Keratinocyte (primary cell): ENCODE measurements at places on chromosomes 16 and 17.

GRCh38 chr16:23274968-23275367 lies 27.1 kb upstream of the SCNN1B start:
- DNase-seq: no peak

- no peak for DNase-seq
Observed at GRCh38 chr17:75979705-75980187, 706 bp downstream of the TEN1 start.

GRCh38 chr17:40633871-40634270 lies 13.7 kb downstream of the SMARCE1 start:
- DNase-seq: no peak

DNA sequence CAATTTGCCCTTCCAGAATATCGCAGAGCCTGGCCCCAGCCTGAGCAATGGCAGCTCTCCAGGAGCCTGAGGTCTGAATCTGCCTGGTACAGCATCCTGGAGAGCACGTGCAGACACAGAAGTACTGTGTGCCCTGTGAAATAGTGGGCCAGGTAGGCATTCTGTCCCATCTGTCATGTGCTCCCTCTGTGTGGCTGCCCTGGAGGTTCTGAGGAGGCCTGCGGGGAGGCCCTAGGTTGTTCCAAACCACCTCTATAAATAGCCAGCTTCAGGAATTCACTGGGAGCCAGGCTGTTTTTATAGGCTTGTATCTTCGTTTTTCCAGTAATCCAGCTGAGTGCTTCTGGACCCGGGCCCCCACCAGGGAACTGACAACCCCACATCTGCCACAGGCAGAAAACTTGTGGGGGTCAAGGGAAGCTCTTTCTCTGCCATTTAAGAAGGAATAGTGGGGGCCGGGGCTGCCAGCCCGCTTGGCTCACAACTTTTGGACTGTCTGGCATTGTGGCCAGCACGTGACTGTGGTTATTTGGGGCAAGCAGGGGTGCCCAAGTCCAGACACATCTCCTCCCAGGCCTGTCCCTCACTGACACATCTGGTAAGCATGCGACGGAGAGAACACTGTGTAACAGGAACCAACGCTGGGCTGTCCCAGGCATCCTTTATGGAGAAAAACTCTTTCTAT lies 356.3 kb upstream of the TNRC6C start:
- no peak for DNase-seq

- peak; percentile 97 for DNase-seq
Observed at GRCh38 chr16:81531419-81531821, 86.8 kb downstream of the CMIP start.

DNA sequence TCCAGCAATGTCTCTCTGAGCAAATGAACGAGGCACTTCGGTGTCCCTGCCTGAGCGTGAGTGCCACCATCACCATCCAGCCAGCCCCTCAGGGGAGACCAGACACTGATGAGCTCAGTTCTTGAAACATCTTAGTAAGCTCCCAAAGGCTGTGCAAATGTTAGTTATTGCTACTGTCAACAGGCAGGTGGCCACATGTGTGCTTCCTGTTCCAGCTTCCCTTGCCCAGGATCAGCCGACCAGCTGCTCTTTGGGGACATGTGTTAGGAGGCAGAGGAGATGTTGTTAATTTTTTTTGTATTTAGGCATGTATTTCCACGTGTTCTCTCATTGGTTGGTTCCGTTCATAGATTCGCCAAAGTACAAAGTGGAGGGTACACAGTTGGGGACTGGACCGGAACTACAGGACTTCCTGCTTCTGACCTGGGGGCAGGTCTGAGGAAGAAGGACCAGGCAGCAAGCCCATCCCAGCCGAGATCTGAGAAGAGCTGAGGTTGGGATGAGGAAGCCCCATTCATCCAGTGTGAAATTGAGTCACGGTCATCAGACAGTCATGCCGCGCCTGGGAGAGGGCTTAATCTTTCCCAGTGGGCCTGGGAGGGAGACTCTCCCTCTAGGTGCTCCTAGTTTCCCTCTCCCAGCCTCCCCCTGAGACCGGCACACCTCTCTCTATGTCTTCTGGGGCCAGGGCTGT lies 3.8 kb downstream of the TTYH2 start:
- no peak for DNase-seq

- peak; percentile 65 for DNase-seq
Observed at GRCh38 chr17:49193513-49194296, 16.7 kb downstream of the GNGT2 start.

GRCh38 chr17:64063766-64064224 lies 43.4 kb upstream of the ICAM2 start:
- DNase-seq: no peak

GRCh38 chr16:11273721-11274324 lies 394 bp upstream of the PRM3 start:
- no peak for DNase-seq

DNA sequence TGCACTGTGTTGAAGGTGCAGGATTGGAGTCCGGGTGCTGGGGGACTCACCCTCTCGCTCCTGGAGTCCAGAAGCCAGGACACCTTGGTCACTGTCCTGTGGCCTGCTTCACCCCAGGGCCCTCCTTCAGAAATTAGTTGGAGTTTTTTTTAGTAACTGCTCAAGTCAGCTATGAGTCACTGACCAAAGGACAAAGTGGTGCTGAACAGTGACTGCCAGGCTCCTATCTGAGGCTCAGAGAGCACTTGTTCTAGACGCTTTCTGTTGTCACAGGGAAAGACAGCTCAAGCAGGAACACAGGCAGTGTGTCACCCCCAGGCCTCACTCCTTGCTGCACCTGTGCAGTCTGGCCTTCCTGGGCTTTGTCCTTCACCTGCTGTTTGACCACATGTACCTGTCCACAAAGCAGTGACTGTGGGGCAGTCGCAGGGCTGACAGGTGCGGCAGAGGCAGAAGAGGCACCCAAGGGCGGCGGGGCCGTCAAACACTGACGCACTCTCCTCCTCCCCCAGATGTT lies 4.1 kb upstream of the FAAP100 start:
- DNase-seq: no peak

DNA sequence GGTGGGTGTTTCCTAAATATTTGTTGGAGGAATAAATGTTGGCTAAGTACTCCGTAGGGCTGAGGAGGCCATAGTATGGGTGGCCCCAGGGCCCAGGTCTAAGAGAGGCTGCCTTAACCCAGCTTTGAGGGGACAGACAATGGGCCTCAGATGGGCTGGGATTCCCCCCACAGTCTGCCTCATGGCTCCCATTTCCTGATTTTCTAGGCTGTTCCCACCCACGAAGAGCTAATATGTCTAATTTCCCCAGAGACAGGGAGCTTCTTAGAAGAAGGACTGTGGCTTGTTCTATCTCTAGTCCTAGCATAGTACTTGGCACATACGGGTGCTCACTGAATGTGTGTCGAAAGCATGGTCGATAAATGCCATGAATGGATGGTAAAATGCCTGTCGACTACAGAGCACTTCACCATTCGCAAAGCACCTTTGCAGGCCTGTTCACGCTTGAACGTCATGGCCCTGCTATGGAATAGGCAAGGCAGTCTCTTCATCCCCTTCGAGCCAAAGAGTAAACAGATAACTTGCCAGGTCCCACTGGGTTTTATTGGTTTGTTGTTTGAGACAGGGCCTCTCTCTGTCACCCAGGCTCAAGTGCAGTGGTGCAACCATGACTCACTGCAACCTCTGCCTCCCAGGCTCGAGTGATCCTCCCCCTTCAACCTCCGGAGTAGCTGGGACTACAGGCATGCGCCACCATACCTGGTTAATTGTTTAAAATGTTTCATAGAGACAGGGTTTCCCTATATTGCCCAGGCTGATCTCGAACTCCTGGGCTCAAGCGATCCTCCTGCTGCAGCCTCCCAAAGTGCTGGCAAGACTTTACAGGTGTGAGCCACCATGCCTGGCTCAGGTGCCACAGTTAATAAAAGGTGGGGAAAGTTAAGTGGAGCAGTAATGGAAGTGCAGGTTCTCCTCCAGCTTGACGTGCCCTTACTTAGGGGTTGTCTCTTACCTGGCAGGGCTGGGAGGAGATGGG lies 9.7 kb downstream of the CHAD start:
- no peak for DNase-seq

- no peak for DNase-seq
Observed at GRCh38 chr17:17494870-17495535, 1.2 kb downstream of the RASD1 start.

- no peak for DNase-seq
Observed at GRCh38 chr17:42493319-42493718, 34.6 kb downstream of the ATP6V0A1 start.

GRCh38 chr17:45291171-45291805 lies 25.5 kb downstream of the MAP3K14 start:
- no peak for DNase-seq

GRCh38 chr17:50579399-50579798 lies 18.9 kb downstream of the CACNA1G start:
- no peak for DNase-seq

DNA sequence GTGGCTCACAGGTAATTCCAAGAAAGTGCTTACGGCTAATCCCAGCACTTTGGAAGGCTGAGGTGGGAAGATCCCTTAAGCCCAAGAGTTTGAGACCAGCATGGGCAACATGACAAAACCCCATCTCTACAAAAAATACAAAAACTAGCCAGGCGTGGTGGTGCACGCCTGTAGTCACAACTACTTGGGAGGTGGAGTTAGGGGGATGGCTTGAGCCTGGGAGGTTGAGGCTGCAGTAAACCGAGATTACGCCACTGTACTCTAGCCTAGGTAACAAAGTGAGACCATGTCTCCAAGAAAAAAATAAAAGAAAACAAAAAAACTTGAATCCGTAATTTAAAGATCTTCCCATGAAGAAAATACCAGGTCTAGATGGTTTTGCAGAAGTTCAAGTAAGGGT lies 5.0 kb downstream of the ICAM2 start:
- no peak for DNase-seq

DNA sequence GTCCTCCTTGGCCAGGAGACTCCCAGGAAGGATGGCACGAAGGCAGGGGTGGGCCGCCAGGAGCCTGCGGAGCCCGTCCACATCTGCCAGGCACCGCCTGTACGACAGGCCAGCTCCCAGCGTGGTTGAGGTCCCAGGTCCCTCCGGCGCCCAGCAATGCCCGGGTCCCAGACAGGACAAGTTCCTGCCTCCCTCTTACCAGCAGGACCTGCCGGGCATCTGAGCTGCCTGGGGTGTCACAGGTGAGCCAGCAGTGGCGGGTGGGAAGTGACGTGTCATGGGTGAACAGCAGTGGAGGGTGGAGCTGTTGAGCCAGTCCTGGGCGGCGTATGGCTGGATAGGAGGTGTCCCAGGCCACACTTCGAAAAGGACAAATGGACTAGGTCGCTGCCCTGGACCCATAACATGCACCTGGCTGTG lies 15.7 kb upstream of the BAHCC1 start:
- peak; percentile 50 for DNase-seq

DNA sequence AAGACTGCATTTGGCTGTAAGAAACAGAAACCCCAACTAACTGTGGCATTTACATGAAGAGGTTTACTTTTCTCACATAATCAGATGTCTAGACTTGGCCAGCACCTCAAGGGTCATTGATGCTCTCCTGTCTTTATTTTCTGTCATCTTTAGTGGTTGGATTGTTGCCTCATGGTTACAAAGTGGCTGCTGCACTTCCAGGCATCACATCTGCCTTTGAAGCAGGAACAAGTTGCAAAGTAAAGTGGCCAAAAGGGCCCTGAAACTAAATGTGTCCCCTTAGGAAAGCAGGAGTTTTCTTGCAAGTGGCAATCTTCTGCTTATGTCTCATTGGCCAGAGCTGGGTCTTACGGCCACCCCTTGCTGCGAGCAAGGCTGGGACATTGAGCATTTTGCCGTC lies 26.5 kb upstream of the STH start:
- no peak for DNase-seq

GRCh38 chr17:47735536-47736011 lies 2.5 kb downstream of the TBX21 start:
- no peak for DNase-seq

GRCh38 chr16:48300391-48300856 lies 53.1 kb upstream of the ABCC11 start:
- DNase-seq: no peak

GRCh38 chr16:54936201-54936978 lies 5.7 kb downstream of the IRX5 start:
- no peak for DNase-seq

- no peak for DNase-seq
Observed at GRCh38 chr17:33925649-33926048, 329.4 kb upstream of the CCL2 start.

GRCh38 chr17:74227271-74228080 lies 14.1 kb downstream of the TTYH2 start:
- DNase-seq: no peak

GRCh38 chr16:11257131-11257938 lies 1.3 kb upstream of the SOCS1 start:
- DNase-seq: peak; percentile 38

- DNase-seq: no peak
Observed at GRCh38 chr16:22050963-22051362, 41.4 kb upstream of the VWA3A start.

DNA sequence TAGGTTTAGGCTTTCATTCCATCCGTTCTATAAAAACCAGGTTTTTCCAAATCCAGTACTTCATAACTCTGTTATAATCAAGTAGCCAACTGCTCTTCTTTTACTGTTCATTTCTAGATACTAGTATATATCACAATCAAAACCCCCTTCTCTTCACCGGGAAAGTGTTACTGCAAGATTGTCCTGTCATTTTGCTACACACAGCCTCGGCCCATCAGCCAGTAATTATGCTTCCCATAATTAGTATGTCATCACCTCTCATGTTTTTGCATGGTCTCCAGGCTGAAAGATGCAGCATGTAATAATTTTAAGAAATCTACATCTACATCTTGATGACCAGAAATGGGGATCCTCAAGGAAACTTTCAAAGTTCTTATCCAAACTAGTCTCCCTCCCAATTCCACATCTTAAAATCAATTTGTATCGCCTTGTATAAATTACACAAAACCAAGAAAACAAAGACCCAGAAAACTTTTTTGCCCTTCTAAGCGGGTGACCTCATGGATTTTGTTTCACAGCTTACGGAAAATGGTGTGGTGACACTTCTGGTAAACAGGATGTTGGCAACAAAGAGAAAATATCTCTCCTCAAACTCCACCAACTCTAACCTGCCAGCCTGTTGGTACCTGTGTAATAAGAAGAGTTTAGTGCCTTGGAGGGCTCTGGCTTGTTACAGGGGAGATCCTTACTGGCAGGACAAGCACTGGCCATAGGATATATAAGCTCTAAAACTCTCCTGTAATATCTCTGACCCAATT lies 9.3 kb downstream of the TACO1 start:
- no peak for DNase-seq

DNA sequence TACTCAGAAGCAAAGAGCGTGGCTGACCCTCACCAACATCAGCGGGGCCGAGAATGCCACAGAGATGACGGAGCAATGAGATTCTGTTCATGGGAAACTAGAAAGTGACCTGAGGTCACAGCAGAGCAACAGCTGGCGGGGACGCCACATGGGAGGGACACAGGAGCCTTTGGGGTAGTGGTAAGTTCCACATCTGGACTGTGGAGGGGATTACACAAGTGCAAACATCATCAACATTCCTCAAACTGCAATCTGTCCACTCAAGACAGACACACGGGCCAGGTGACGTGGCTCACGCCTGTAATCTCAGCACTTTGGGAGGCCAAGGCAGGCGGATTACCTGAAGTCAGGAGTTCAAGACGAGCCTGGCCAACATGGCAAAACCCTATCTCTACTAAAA lies 11.2 kb downstream of the HAGH start:
- no peak for DNase-seq
